ENCODE measurements at places on chromosomes 2 and 18. TPM values are rescaled to one million over a fixed set of nuclear protein-coding genes. Genes with fewer than 3 reads are reported as not detected.

- no peak for DNase-seq
These were observed 201.8 kb upstream of the GULP1 start for GRCh38 chr2:188089901-188090300.

- no peak for DNase-seq
These were observed 13.8 kb upstream of the SATB2 start for GRCh38 chr2:199471443-199472057.

CROCC2 gene
- total RNA-seq, result not detected

- DNase-seq, result no peak
These were observed 4.3 kb downstream of the ITPRIPL1 start for GRCh38 chr2:96329456-96329855.

SIX2 gene
- total RNA-seq, result not detected

FAM237A gene
- not detected for total RNA-seq

All from T-helper 17 cell (primary cell).